ENCODE measurements at places on chromosomes 3 and 15. TPM values are rescaled to one million over a fixed set of nuclear protein-coding genes. Genes with fewer than 3 reads are reported as not detected.
A peak's percentile ranks its signal among the peaks of the same experiment; 100 is the strongest.

TMEM158 gene
- 10.1 TPM for total RNA-seq

- no peak for DNase-seq
Measured at GRCh38 chr15:92638291-92638708, 17.3 kb downstream of the FAM174B start.

CHRNA5 gene
- 11.5 TPM for total RNA-seq

- DNase-seq, result no peak
Measured at GRCh38 chr15:76155731-76156130, 95.9 kb downstream of the TMEM266 start.

- DNase-seq, result no peak
Measured at GRCh38 chr3:123698813-123699212, 114.0 kb upstream of the HACD2 start.

- no peak for DNase-seq
Measured at GRCh38 chr3:184018424-184018973, 815 bp upstream of the ABCC5 start.

DNA sequence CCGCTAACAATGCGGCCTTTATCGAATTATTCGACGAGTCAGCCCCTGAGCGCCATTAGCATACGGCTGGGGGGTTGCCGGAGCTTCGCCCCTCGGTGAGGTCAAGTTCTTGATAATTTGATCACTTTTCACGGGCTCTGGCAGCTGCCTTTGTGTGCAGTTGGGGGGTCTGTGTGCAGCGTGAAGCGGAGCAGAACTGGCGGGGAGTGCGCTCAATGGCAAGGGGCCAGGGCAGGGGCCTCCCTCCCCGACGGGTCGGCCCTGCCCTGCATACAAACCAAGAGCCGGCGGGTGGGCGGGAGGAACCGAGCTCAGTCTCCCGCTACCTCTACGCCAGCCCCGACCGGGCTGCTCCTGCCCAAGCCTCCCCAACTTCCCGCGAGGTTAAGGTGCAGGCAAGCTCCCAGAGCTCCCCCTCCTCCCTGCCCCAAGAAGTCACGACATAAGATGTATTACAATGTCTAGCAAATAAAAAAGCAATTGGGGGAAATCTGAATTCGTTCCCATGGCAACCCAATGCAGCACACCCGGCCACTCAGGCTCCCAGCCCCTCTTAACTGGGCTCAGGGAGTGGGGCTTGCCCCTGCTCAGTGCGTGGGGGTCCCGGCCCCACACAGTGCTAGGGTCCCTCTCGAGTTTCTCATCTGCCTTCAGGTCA is 34.1 kb upstream of the POLG start:
- DNase-seq, result no peak

DNA sequence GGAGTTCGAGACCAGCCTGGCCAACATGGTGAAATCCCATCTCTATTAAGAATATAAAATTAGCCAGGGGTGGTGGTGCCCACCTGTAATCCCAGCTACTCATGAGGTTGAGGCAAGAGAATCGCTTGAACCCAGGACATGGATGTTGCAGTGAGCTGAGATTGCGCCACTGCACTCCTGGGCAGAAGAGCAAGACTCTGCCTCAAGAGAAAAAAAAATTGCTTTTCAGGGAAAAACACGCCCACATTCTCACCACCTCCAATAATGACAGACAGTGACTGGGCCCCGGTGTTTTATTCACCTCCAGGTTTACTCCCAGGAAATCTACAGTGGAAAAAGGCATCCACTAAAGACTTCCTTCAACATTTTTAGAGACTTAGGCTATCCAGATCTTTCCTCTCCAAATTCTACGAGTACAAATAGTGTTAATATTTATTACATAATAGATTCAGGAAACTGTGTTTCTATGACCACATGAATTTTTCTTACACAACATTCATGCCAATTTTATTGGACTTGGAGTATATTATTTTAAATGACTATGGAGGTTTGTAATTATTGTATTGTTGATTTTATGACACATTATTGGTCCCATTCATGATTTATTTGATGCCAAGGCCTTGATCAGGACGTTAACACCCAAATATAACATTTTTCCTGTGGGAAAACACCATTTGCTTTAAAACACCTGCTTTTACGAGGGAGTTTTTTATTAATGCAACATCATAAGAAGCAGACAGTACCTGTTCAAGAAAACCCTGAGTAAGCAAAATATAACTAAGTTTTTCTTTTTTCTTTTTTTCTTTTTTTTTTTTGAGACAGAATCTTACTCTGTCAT is 26.6 kb downstream of the IGF2BP2 start:
- DNase-seq, result no peak

DNA sequence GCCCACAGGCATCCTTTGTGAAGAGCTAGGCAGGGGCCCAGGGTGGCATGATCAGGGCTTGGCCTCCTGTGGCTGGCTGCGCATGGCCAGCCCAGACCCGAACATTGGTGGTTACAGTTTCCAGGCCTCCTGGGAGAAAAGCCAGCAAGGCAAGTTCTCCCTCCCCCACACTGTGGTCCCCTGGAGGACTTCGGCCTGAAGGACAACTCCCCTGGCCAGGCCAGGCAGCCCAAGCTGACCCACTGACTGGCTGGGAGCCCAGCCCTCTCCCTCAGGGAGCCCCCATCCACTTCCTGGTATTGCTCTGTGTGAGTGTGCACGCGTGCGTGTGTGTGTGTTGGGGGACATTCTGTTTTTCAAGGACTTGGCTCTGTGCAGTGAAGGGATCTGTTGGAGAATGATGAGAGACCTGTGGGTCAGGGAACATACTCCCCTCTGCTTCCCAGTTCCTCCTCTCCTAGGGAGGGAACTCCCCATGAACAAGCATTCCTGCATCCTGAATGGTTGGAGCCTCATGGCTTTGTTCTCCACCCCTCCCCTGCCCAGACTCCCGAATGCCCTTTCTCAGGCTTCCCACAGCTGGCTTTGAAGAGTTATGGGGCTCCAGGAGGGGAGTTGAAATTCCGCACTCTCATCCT is 29.5 kb downstream of the CORO2B start:
- no peak for DNase-seq

BUB1B gene
- total RNA-seq, result 21.8 TPM

DNA sequence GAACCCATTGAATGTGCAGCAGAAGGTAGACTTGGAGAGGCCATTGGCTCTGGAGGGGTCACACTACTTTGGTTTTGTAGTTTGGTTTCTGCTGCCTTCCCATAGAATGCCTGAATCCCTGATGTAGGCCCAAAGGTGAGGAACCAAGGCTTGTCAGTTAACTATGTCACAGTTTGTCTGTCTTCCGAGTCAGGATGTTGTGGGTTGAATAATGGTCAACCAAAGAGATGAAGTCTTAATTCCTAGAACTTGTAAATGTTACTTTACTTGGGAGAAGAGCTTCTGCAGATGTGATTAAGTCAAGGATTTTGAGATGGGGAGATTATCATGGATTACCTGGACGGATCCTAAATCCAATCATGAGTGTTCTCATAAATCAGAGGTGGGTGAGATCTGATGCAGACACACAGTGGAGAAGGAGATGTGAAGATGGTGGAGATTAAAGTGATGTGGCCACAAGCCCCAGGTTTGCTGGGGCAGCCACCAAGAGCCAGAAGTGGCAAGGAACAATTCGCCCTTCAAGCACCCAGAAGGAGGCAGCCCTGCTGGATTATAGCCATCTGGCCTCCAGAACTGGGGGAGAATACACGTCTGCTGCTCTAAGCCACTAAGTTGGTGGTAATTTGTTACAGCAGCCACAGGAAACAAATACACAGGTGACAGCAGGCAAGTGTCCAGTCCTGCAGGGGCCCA is 2.3 kb upstream of the CCR8 start:
- DNase-seq, result no peak

MAP1A gene
- 18.2 TPM for total RNA-seq

DNA sequence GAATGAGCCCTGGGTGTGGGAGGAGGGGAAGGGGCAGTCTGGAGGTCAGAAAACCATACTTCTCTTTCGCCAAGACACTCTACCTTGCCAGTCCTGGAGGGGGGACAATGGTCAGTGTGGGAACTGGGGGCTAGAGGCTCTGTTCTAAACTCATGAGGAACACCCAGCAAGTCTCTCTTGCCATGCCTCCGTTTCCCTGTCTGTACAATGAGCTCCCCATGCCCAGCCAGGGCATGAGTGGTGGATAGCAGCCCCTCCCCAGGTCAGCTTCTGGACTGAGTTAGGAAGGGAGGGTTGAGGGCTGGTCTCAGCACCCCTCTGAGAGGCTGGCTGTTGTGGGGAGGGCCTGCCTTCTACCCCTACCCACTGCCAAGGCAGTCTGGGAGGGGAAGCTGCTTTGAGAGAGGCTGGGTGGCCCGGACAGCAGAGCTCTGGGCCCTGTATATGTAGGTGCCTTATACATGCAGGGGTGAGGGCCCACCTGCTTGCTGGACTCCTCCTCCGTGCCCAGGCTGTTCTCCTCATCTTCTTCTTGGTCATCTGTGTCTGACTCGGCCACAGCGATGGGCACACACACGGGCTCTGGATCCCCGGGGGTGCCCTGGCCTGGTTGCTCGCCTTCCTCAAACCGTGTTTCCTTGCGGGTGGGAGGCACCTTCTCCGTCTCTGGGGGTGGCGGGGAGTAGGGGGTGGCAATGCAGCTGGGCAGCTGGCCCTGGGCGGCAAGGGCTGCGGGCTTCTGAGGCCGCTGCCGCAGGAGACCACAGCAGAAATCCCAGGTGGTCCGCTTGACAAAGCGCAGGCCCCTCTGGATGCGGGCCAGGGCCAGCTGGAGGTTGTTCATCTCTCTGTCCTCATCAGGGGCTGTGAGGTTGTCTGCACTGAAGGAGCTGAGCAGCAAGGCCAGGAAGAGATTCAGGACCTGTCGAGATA is 68.8 kb downstream of the SCN5A start:
- peak; percentile 54 for DNase-seq

SMCO1 gene
- total RNA-seq, result not detected

DNA sequence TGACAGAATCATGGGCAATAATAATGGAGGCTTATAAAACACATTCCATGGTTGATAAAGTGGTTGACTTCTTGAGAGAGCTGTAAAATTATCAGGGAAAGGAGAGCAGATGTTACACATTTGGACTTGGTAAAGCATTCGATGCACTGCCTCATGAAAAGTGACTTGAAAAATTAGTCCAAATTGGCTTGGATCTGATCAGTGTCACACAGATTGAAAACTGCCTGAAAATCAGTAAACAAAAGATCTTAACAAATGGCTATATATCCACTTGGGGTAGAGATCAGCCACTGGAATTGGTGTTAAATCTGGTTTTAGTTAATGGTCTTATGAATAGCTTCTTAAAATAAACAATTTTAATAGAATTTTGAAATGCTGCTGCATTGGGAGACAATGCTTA is 20.3 kb downstream of the SHOX2 start:
- DNase-seq, result no peak

TICRR gene
- 8.8 TPM for total RNA-seq

PATL2 gene
- 1.0 TPM for total RNA-seq

PRR20G gene
- total RNA-seq, result not detected

GRCh38 chr3:53219895-53220483 is 35.8 kb downstream of the TKT start:
- DNase-seq, result peak; percentile 88

- DNase-seq, result no peak
Measured at GRCh38 chr15:77457191-77457904, 36.7 kb downstream of the HMG20A start.

- DNase-seq, result no peak
Measured at GRCh38 chr3:37610529-37610928, 251.2 kb upstream of the CTDSPL start.

DNA sequence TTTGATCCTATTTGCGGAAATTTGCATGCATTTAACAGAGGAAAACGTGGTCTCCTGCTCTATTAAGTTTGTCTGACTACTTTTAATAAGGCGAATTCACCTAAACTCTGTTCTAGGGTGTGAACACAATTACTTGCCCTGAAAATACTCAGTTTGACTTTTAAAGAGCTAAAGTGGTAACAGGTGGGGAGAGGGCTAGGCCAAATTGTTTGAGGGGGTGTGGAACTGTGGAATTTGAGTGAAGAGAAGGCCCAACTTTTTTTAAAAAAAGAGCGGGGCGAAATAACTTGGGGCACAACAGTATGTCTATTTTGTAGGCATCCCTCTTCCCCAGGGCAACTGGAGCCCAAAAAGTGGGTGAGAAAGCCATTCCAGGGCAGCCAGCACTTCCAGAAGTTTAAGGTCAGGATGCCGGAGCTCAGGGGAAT is 580 bp upstream of the FXR1 start:
- no peak for DNase-seq

DNA sequence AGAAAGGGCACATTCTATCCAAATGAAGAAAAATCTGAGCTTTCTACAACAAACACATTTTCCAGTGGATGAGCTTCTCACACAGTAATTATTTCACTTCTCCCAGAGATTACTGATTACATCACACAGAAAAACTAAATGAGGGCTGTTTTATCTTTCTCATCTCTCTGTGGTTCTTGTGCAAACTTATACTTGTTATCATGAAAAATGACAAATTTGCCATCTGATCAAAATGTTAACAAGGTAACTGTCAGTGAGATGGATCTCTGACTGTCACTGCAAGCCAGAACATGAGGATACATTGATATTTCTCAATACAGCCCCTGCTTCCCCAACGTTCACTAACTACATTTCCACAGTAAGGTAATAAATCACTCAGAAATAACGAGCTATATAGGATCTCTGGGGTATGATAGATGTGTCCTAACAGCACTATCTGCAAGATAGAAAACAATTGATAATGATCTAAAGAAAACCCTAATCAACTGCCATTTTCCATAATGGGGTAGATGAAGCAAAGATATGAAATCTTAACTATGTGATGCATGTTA is 829.3 kb upstream of the CFAP20DC start:
- DNase-seq, result no peak

SCG3 gene
- 13.0 TPM for total RNA-seq

GRCh38 chr3:177312491-177312890 is 115.2 kb upstream of the TBL1XR1 start:
- DNase-seq, result no peak

DLEC1 gene
- 3.2 TPM for total RNA-seq

DNA sequence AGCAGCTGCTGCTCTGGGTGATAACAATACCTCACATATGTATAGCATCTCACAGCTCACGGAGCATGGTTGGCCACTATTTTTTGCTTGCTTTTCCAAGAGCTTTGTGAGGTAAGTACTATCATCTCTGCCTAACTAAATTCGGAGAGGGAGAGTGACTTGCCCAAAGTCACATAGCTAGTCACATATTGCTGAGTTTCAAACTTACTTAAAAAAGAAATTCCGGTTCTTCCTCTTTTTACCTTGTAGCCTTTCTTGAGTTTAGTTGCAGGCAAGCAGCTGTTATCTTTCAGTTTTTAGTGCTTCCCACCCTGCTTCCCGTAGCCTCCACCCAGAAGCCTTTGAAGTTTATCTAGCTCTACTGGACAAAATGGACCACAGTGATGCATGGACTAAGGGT is 309.2 kb downstream of the PDCD6IP start:
- no peak for DNase-seq

ERC2 gene
- total RNA-seq, result 6.1 TPM

GRCh38 chr3:9864200-9864927 is 15.7 kb downstream of the CIDEC start:
- no peak for DNase-seq

DNA sequence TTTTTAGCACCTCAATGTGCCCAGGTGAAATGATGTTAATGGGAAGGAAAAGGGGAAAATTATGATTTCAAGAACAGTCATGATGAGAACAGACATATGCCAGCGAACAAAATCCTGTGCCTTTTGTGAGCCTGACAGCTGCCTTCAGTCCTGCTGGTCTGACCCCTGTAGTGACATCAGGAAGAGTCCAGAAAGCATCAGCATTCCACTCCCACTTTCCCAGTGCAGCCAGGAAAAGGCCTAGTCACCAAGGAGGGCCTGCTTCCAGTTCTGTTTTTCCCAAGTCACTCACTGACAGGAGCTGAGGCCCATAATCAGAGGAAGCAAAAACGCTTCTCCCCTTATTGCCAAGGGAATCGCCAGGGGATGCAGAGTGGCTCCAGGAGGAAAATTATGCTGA is 218.4 kb downstream of the ABHD5 start:
- DNase-seq, result no peak

All from type B pancreatic cell (in vitro differentiated cells).